ENCODE measurements at places on chromosomes 4 and X. TPM values are rescaled to one million over a fixed set of nuclear protein-coding genes. Genes with fewer than 3 reads are reported as not detected.

The ZCCHC18 gene
- 8.8 TPM for total RNA-seq

DNA sequence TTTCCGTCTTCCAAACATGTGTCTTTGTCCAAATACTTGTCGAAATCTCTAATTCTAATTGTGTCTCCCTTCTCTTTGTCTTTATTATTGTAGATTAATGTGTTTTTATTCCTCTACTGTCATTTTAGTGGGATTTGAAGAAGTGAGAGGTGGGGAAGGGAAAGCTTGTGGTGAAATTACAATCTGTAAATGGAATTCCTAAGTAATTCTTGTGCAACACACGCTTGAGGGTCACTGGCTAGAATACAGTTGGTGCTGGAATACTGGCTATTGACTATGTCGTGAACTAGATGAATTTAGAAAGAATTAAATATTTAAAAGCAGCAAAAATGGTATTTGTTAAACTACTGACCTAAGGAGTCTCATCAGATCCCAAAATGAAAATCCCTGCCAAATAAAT is 10.7 kb upstream of the FNIP2 start:
- no peak for DNase-seq
- no peaks in the 10 kb centered on the region for H3K4me1 ChIP-seq
- peaks cover 22% of the 10 kb centered on the region for H3K27me3 ChIP-seq
- H3K36me3 ChIP-seq, result no peaks in the 10 kb centered on the region

- no peaks in the 10 kb centered on the region for H3K27me3 ChIP-seq
- no peaks in the 10 kb centered on the region for H3K4me1 ChIP-seq
- H3K27ac ChIP-seq, result no peak overlapping the region
Observed at GRCh38 chr4:106287353-106287969, 28.5 kb downstream of the TBCK start.

The XAGE1A gene
- not detected for total RNA-seq

DNA sequence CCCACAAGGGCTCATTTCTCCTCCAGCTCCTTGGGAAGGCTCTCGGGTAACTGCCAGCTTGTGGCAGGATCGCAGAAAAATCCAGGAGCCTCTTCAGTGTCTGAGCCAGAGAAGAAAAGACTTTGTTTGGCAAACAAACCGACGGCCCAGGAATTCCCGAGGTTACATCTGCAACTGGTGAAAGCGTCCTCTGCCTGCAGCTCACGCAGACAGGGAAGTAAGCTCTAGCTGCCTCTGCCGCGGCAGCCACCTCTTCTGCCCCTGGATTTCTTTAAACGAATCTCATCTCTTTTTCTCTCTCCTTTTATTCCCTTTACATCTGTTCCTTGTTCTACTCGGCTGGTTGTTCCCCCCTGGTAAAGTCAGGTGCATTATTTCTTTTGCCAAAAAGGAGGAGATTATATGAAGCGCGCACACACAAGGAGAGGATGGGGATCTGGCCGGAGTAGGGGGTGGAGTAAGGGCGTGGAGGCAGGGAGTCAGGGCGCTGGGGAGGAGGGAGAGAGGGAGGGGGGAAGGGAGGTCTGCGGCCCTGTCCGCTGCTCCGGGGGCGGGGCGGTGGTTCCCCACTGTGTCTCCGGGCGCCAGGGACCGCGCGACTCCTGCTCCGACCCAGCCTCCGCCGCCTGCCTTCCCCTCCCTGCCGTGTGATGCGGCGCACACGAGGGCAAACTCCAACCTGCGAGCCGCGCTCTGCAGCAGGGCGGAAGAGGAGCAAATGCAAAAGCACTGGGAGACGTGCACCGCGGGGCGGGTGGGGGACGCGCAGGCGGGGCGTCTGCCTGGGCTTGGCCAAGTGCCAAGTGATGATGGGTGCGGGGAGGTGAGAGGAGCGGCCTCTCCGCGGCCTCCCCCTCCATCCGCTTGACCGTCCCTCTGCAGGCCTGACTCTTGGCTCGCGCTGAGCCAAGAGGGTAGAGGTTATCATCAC is at the start of gene DCHS2:
Gene DCHS2 (minus strand): TSS at position 459 of the 931 bp plus-strand sequence. CDS start 444 bp downstream, at position 15.
- H3K27ac ChIP-seq, result no peak within 1 kb of the TSS
- DNase-seq, result peak; percentile 53
- H3K36me3 ChIP-seq, result no peaks in the 10 kb centered on the region
- peaks cover 12% of the 10 kb centered on the region for H3K4me1 ChIP-seq
- H3K4me3 ChIP-seq, result peak within 1 kb of the TSS; percentile 62

- no peaks in the 10 kb centered on the region for H3K27me3 ChIP-seq
- peaks cover 2% of the 10 kb centered on the region for H3K36me3 ChIP-seq
- H3K4me1 ChIP-seq, result no peaks in the 10 kb centered on the region
Observed at GRCh38 chr4:138209094-138209493, 33.1 kb downstream of the SLC7A11 start.

DNA sequence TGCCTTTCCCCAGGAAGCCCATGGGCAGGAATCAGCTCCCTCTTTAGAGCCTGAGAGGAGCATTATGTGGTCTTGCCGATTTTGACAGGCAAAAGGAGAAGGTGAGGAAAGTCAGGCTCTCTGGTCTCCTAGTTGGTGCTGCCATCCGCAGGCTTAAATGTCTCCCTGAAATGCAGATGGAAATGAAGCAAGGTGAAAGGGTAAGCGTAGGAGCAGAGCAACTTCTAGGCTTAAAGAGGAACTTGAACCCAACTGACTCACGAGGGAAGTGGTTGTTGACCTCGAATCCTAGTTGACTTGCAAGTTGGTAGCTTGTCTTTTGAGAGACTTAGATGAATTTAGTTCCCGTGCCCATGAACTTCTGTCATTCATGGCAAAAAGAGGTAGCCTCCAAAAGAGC is 205.9 kb downstream of the PTTG2 start:
- H3K36me3 ChIP-seq, result peaks cover 1% of the 10 kb centered on the region
- no peak overlapping the region for H3K27ac ChIP-seq
- no peak for DNase-seq
- peaks cover 19% of the 10 kb centered on the region for H3K4me1 ChIP-seq
- H3K27me3 ChIP-seq, result no peaks in the 10 kb centered on the region

- DNase-seq, result peak; percentile 59
- H3K4me3 ChIP-seq, result peak overlapping the region; percentile 77
- H3K27me3 ChIP-seq, result peaks cover 44% of the 10 kb centered on the region
- peaks cover 2% of the 10 kb centered on the region for H3K36me3 ChIP-seq
Observed at GRCh38 chrX:373641-374471, 12.9 kb downstream of the PPP2R3B start.

DNA sequence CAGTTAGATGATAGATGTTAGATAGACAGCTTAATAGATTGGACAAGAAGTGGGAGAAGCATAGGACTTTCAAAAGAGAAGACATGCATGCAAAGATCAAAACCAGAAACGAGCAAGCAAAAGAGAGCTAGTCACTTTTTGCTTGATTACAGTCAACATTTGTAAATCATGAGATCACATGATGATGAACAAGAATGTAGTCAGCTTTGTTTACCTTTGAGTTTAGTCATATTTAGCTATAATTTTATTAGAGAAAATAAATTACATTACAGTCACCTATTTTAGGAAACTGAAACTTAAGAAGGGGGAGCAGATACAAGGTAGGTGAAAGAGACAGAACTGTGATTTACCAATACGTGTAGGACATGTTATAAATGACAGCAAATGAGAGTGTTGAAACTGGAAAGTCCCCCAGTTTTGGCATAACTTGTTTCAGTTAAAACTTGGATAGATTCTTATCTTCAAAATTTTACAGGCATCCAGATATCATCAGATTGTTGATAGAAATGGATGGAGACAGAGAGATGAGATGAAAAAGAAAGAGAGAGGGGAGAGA is 1083.1 kb upstream of the PCDH10 start:
- H3K27ac ChIP-seq, result no peak overlapping the region
- H3K4me1 ChIP-seq, result no peaks in the 10 kb centered on the region
- H3K36me3 ChIP-seq, result no peaks in the 10 kb centered on the region
- H3K4me3 ChIP-seq, result no peak overlapping the region

DNA sequence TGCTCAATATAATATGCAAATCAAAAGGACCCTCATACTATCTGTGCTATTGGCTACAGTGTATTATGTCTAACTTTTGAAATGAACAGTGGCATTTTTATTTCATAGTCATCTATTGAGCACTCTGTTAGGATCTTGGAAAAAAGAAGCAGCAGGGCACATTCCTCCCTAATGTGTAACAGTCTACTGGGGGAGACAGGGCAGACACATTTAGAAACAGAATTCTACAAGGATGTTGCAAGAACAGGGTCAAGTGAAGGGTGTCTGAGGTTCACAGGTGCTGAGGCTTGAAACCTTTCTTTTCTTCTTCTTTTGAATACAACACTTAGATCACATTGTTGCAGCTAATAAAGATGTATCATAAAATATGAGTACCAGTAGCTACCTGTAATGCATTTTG is 129.7 kb upstream of the SLC4A4 start:
- no peak overlapping the region for H3K27ac ChIP-seq
- H3K36me3 ChIP-seq, result no peaks in the 10 kb centered on the region
- H3K27me3 ChIP-seq, result peaks cover 18% of the 10 kb centered on the region

GRCh38 chr4:79273915-79274314 is 51.9 kb downstream of the NAA11 start:
- no peaks in the 10 kb centered on the region for H3K36me3 ChIP-seq
- no peaks in the 10 kb centered on the region for H3K27me3 ChIP-seq
- H3K4me1 ChIP-seq, result no peaks in the 10 kb centered on the region
- H3K4me3 ChIP-seq, result no peak overlapping the region
- no peak for DNase-seq
- no peak overlapping the region for H3K27ac ChIP-seq

GRCh38 chrX:24759786-24760185 is 66.1 kb downstream of the POLA1 start:
- peaks cover 35% of the 10 kb centered on the region for H3K36me3 ChIP-seq
- no peak overlapping the region for H3K4me3 ChIP-seq
- peaks cover 5% of the 10 kb centered on the region for H3K4me1 ChIP-seq
- H3K27ac ChIP-seq, result no peak overlapping the region
- DNase-seq, result no peak
- no peaks in the 10 kb centered on the region for H3K27me3 ChIP-seq

- H3K27me3 ChIP-seq, result no peaks in the 10 kb centered on the region
- no peak overlapping the region for H3K27ac ChIP-seq
- no peaks in the 10 kb centered on the region for H3K36me3 ChIP-seq
- H3K4me3 ChIP-seq, result no peak overlapping the region
- no peak for DNase-seq
Observed at GRCh38 chrX:65589304-65589703, 54.7 kb upstream of the LAS1L start.

The TXK gene
- total RNA-seq, result 65.8 TPM

DNA sequence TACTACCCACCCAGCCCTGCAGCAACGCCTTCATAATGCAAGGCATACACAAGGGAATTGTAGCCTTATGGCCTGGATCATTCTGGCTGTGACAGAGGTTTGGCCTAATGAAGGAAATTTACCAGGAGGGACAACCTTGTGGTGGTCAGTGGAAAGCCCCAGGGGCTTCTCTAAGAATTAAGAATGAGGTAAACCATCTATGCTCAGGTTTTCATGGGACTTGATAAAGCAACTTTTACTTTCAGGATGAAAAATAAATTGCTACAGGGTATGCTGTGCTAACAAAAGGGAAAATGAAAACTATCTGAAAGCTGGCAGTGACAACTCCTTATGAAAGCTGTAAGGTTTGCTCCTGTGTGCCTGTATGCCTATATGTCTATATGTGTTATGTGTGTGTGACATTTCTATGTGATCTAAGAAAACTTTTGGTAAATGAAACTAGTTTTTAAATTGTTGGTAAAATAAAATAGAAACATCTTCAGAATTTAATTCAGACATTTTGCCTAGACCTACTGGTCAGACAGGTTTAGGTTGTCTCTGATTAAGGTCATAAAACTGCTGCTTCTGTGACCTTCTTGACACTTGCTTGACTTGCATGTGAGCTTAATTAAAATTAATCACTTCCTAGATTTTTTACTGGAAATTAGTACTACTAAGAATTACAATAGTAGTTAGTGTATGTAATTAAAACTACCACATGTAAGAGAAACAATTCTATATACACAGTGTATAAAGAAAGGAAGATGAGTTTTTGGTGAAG is 19.9 kb upstream of the TXK start:
- H3K36me3 ChIP-seq, result peaks cover 48% of the 10 kb centered on the region
- H3K27ac ChIP-seq, result no peak overlapping the region
- H3K27me3 ChIP-seq, result no peaks in the 10 kb centered on the region
- H3K4me1 ChIP-seq, result no peaks in the 10 kb centered on the region
- H3K4me3 ChIP-seq, result no peak overlapping the region

GRCh38 chr4:2135083-2135482 is 76.0 kb downstream of the NAT8L start:
- peak; percentile 51 for DNase-seq
- H3K27ac ChIP-seq, result peak overlapping the region; percentile 63
- H3K27me3 ChIP-seq, result peaks cover 3% of the 10 kb centered on the region
- H3K4me1 ChIP-seq, result peaks cover 26% of the 10 kb centered on the region
- H3K4me3 ChIP-seq, result peak overlapping the region; percentile 54

- H3K4me3 ChIP-seq, result no peak overlapping the region
- H3K4me1 ChIP-seq, result peaks cover 34% of the 10 kb centered on the region
- DNase-seq, result no peak
- H3K27me3 ChIP-seq, result no peaks in the 10 kb centered on the region
- H3K27ac ChIP-seq, result no peak overlapping the region
Observed at GRCh38 chrX:79110731-79111130, 33.8 kb upstream of the GPR174 start.

DNA sequence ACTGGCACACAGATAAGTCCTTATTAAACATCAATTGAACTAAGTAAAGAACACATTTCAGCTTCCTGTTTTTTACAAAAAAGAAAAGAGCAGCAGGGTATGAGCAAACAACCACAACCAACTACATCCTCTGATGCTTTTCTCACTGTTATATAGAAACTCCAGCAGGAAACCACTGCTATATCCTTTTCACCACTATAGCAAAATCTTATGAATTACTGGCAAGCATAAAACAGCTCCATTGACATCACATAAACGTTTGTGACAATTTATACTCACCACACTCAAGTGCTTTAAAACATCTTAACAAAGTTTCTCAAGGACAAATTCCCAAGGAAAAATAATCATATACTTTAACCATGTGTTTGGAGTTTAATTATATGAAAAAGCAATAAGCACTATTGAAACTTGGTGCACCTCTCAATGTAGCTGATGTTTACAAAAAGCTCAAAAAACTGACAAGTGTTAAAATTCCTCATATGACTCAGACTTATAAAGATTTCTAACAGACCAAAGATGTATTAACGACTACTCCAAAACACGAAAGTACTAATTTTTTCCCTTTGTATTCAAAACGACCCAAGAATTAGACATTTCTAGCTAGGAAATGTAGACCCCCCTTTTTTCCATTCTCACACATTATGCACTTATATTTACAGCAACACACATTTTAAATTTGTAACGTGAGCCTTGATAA is 12.9 kb downstream of the GPRIN3 start:
- peaks cover 72% of the 10 kb centered on the region for H3K4me1 ChIP-seq
- H3K4me3 ChIP-seq, result peak overlapping the region; percentile 70
- H3K36me3 ChIP-seq, result peaks cover 34% of the 10 kb centered on the region

All from activated naive CD8-positive, alpha-beta T cell treated with anti-CD3 and anti-CD28 coated beads, Interleukin-2, amount 10 ng/mL, durations not matched to agents 7 days and 5 days (primary cell).